ENCODE measurements at places on chromosomes 5 and 9.

DNA sequence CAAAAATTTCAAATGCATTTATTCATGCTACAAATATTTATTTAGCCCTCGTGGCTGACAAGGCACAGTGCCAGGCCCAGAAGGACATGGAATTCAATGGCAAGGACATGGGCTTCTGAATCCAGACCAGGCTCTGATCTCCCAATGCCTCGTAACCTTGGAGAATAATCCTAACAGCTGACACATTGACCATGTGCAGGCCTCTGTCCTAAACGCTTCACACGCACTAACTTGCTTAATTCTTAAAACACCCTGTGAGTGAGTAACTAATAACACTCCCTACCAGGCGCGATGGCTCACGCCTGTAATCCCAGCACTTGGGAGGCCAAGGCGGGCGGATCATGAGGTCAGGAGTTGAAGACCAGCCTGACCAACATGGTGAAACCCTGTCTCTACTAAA lies 33.2 kb downstream of the MYO10 start:
- DNase-seq = peak; percentile 80

DNA sequence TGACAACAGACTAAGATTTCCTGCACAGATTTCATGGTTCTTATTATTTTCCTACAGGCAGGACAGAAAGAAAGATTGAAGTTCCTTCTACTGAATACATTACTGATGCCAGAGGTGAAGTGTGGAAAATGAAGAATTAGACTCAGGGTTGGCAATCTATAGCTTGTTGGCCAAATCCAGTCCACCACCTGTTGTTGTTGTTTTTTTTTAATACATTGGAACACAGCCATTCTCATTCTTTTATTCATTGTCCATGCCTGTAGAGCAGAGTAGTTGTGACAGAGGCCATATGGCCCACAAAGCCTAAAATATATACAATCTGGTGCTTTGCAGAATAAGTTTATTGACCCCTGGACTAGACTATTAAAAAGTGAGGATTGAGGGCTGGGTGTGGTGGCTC lies 5.8 kb upstream of the PLPPR1 start:
- DNase-seq = no peak

GRCh38 chr9:107940616-107941595 lies 451.3 kb upstream of the KLF4 start:
- no peak for DNase-seq

DNA sequence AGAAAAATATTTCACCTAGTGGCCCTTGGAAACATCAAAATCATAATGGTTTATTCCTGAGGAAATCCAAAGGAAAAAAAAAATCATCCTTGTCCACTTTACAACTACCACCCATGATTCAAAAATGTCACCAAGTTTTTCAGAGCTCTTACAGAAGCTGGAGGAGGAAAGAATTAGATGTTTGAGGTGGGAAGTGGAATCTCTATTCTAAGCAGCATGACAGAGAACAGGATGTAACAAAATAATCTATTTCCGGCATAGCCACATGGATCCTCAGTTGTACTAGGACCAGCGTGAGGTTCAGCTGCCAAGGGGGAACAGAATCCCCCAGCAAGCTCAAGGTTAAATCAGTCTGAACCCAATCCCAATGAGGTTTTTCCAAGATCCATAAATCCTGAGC lies 40.2 kb downstream of the FBXW11 start:
- no peak for DNase-seq

GRCh38 chr9:33472171-33472880 lies 1.4 kb downstream of the NOL6 start:
- no peak for DNase-seq

GRCh38 chr5:137847687-137848086 lies 20.0 kb upstream of the MYOT start:
- no peak for DNase-seq

DNA sequence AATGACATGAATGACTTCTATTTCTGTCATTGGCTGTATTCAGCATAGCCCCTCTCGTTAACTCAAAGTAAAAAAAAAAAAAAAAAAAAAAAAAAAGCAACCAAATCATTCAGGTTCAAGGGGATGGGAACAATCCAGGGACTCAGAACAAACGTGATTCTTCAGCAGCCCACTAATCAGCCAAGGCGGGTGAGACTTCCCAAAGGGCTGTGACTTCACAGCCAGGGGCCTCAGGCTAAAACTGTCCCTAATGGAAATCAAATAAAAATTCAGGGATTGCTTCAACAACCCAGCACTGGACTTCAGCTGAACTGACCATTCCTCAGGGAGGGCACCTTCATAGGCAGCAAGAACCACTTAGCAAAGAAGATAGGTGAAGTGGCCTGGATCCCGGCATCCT lies 86.2 kb upstream of the FAM169A start:
- no peak for DNase-seq

DNA sequence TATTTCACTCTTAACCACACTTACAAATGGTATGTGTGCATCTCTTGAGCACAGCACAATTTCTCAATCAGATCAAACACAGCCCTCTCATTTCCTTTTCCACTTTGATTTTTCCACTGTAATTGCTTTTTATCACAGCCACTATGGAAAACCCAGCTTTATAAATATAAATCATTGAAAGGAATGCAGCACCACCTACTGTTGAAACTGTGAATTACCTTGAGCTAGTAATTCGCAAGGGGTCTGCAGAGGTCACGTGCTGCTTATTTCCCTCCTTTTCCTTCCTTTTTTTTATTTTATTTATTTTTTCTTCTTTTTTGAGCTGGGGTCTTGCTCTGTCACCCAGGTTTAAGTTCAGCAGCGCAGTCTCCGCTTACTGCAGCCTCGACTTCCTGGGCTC lies 76.9 kb downstream of the CDH6 start:
- no peak for DNase-seq

GRCh38 chr5:142888469-142889085 lies 118.4 kb downstream of the ARHGAP26 start:
- no peak for DNase-seq

- no peak for DNase-seq
These were observed 27.9 kb downstream of the CD274 start for GRCh38 chr9:5478206-5478605.

DNA sequence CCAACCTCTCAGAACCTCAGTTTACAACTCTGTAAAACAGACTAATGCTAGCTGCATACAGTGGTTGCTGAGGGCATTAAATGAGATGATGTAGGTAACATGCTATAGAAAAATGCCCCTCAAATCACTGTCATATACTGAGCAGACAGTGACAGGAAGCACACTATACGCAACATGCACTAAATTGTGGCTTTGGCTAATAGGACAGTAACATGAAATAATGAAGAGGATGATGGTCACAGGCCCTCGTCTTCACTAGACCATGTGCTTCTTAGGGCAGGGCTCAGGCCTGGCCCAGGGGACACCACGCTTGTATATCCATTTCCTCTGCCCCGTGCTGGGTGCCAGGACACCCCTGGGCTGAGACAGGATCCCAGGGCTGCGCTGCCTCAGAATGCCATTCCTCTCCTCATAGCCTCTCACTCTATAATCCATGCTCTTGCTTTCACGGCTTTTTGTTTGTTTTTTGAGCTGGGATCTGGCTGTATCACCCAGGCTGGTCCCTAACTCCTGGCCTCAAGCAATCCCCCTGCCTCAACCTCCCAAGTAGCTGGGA lies 18.9 kb downstream of the CSF1R start:
- DNase-seq = no peak

GRCh38 chr5:74492230-74492629 lies 148.3 kb downstream of the ENC1 start:
- no peak for DNase-seq

DNA sequence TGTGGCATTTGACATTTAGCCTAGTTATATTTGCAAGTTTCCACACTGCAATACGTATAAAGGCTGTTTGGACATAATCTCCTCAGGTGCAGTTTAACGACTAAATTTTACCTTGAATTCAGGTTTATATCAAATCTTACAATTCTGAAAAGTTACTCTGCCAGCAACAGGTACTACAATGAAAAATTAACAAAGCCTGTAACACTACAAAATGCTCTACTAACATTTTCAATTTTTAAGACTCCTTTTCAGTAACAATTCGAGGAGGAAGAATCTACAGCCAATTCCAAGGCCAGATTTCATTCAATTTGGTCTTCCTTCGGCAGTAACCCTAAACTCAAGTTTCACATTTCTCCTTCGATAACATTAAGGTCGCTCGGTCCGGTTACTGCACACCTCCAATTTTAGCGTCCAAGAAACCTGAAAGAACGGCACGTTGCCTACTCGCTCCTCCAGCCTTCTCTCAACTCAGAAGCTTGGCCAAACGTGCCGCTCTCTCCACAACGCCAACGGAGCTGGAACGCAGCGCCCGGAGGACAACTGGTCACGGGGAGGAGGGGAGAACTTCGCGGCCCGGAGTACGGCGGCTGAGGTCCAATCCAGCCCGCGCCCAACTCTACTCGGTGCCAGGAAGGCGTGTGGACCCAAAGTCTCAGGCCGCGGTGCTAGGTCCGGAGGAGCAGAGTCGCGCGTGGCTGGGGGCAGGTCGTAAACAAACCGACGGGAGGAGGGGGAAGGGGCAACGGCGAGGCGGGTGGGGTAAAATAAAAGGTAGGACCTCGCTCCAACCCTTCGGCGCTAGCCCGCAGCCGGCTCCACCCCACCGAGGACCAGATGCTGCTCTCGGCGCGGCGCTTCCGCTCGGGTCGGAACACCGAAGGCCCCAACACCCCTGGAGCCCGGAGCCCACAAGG lies 681 bp downstream of the FNIP1 start:
- DNase-seq = no peak

GRCh38 chr5:78757269-78758053 lies 108.9 kb upstream of the LHFPL2 start:
- no peak for DNase-seq

GRCh38 chr5:177994063-177994462 lies 2.0 kb downstream of the PROP1 start:
- no peak for DNase-seq

DNA sequence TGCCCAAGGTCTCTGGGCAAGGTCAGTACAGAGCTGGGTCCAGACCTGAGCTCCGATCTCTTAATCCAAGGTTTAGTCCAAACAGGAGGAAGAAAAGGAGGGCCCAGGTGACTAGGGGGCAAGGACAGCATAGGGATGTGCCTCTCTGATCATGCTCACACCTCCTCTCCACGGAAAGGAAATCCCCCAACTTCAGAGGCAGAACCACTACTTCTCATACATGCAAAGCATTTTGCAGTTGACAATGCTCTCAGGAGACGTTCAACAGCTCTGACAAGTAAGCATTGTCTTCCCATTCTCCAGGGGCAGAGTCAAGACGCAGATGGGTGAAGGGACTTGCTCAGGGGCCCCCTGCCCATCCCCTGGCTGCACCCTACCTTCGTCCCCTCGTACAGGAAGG lies 8.7 kb upstream of the CORO2A start:
- DNase-seq = no peak

GRCh38 chr9:137030006-137030405 lies 1.9 kb downstream of the FUT7 start:
- DNase-seq = no peak

- DNase-seq = no peak
These were observed 400.7 kb downstream of the KIAA0825 start for GRCh38 chr5:94217745-94218144.

DNA sequence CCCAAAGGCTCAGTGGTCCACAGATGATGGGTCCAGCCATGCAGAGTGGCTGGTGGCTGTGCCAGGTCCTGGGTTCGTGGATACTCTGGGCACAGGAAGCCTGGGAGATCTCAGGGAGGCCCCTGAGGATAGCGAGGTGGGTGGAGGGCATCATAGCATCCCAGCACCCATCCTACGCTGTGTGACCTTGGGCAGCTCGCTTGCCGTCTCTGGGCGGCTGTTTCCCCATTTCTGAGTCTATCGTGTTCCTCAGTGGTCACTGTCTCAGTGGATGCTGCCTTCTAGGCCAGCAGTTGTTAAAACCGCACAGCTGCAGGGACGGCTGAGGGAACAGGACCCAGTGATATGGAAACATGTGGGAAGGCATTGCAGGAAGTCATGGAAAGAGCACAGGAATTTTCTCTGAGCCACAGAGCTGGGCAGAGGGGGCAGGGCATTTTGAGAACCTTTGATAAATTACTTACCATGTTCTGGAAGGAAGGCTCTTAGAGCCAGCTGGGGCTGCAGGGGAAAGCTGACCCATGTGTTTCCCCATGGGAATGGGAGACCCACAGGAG lies 86.4 kb upstream of the COL5A1 start:
- DNase-seq = no peak

DNA sequence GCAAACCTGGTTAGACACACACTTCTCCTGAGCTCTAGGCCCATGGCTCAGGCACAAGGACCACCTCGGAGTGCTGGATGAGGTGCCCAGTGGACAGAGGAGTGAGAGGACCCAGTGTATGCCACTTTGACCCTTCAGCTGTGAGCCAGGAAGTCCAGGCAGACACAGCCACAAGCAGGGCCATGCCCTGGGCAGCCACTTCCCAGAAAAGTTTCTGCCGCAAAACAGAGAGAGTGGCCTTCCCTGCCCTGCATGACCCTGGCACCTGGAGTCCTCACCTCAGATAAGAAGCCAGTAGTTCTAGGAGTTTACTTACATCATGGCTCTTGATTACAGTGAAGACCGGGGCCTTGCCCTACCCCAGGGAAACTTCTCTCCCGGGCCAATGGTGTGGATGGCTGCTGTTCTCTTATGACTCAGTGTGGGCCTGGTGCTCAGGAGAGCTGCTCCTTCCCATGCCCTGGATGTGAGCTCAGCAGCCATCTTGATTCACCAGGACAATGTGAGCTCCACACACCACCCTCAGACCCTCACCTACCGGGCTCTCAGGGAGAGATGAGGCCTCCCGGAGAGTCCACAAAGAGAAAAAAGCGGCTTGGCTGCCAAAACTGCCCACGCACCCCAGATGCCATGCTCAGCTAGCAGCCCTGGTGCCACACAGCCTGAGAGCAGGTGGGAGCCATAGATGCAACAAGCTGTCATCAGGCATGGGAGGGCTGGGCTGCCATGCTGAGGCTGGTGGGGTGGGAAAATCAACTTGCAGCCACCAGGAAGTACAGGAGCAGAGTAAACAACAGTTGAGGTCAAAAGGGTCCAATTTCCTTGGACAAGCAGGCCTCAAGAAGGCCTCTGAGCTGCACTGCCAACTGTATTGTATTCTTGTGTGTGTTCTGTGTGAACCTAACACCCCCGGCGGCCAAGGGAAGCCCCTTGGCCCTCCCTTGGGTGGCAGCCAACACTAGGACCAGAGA lies 11.7 kb upstream of the IRF1 start:
- no peak for DNase-seq

DNA sequence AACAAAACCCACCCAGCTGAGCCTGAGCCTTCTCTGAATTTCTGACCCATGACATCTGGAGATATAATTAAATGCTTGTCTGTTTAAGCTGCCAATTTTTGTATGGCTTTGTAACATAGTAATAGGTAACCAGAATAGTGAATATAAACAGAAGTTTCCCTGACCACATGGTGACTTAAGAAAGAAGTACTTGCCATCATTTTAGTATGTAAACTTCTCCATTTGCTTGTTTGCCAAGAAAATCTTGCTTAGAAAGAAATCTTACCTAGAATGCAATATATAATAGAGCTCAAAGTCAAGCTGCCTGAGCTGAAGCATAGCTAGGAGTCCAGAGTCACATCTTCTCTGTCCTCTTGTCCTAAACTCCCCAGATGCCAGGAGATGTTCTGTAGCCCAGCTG lies 117.0 kb downstream of the PCSK1 start:
- DNase-seq = no peak

DNA sequence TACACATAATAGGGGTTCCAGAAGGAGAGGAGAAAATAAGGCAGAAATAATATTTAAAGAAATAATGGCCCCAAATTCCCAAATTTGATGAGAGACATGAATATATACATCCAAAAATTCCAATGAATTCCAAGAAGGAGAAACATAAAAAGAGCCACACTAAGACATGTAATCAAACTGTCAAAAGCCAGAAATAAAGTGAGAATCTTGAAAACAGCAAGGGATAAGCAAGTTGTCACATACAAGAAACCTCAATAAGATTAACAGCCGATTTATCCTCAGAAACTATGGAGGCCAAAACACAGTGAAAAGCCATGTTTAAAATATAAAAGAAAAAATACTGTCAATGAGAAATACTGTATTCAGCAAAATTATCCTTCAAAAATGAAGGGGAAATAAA lies 14.5 kb downstream of the CATSPER3 start:
- no peak for DNase-seq
